ENCODE measurements at places on chromosomes 2 and 18.

- no peak for DNase-seq
Observed at GRCh38 chr2:9356261-9356660, 67.1 kb downstream of the ITGB1BP1 start.

DNA sequence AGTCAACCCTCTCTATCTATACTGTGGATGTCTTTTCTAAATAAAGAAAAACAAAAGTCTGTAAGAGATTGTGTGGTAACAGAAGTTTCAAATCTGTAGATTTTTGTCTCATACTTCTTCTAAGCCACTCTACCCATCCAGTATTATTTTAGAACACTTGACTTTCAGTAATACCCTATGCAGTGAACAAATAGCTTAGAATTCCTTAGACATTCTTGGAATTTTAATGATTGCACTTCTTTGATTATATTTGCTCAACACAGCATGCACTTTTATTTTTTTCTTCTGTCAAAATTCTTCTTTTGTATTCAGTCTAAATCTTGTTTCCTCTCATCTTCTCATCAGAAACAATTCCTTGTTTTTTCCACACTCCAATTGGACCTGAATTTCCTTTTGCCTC lies 1080.2 kb downstream of the SUCLG1 start:
- no peak for DNase-seq

GRCh38 chr2:231955758-231956472 lies 5.6 kb upstream of the DIS3L2 start:
- DNase-seq = no peak

DNA sequence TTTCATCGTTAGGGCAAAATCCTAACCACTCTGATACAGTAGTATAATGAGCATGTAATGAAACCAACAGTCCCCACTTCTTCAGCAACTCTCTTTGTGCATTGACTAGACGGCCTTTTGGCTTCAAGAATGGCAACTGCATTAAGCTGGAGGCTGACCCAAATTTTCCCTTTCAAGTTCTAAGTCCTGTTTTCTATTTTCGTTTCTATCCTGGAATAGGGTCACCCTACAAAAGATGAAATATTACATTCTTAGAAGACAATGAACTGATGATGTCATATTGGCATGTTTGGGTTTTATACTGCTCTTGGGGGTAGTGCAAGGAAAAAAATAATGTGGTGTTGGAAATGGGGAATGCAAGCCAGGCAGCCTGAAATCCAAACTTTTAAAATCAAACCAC lies 254.4 kb downstream of the ETAA1 start:
- no peak for DNase-seq

GRCh38 chr2:104888489-104889258 lies 34.8 kb downstream of the POU3F3 start:
- no peak for DNase-seq

DNA sequence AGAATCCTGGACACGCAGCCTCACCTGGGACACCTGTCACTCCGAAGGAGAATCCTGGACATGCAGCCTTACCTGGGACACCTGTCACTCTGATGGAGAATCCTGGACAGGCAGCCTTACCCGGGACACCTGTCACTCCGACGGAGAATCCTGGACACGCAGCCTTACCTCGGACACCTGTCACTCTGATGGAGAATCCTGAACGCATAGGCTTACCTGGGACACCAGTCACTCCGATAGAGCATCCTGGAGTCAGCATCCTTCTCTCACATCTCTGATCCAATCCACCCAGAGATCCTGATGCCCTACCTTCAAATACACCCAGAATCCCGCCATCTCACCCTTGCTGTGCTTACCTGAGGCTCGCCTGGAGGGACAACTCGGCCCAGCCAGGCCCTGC lies 154.9 kb downstream of the NDUFA10 start:
- no peak for DNase-seq

DNA sequence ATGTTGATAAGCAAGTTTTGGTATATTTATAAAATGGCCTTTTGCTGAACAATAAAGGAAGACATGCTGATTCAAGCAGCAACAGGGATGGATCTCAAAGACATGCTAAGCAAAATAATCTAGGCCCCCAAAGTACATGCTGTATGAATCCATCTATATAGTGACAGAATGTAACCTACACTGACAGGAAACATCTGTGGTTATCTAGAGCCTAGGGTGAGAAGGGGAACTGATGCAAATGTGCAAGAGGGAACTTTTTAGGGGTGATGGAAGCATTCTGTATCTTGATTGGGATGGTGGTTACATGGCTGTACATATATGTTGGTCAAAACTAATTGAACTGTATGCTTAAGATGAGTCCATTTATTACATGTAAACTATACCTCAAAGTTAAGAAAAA lies 24.2 kb downstream of the CNRIP1 start:
- no peak for DNase-seq

- no peak for DNase-seq
Observed at GRCh38 chr2:20125164-20125563, 73.7 kb upstream of the LAPTM4A start.

GRCh38 chr18:39435996-39436395 lies 1870.4 kb upstream of the CELF4 start:
- DNase-seq = no peak

DNA sequence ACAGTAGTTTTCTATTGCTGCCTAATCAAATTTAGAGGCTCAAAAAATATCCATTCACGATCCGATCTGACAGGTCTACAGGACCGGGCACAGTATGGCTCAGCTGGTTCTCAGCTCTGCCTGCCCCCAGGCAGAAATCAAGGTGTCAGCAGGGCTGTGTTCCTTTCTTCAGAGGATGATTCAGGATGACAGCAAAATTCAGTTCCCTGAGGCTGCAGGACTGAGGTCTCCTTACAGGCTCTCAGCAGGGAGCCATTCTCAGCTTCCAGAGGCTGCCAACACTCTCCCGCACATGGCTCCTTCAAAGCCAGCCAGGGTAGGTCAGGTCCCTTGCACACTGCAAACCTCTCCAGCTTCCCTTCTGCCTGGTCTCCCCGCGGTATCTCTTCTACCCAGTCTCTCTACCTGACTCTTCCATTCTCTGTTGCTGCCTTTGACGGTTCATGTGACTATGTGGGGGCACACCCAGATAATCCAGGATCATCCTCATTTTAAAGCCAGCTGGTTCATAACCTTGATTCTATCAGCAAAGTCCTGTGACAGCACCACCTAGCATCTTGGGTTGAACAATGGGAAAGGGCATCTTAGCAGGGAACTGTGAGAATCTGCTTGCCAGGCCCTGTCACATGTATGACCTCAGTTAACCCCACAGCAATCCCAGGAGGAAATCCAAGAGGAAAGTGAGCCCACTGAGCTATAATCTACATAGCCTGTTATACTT lies 50.4 kb downstream of the UXS1 start:
- no peak for DNase-seq

DNA sequence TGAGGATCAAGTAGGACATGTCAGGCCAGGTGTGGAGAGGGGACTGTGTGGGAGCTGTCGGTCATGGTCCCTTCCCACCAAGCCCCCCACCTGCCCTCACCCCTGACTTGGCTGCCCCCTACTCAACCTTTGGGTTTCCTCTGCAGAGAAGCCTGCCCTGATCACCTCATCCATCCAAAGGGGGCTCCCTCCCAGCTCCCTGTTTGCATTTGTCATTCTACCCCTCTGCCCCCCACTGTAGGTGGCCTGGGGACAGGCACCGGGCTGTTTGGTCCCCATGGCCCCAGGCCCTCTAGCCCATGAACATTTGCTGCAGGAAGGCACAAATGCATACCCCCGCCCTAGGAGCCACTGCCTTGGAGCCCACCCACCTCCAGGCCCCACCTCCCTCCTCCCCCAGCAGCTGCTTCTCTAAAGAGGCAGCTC lies 115.0 kb downstream of the SMAD7 start:
- DNase-seq = no peak

- no peak for DNase-seq
Observed at GRCh38 chr2:182605166-182605565, 110.9 kb upstream of the DNAJC10 start.

- no peak for DNase-seq
Observed at GRCh38 chr2:204187229-204188083, 250.9 kb downstream of the ICOS start.

- DNase-seq = no peak
Observed at GRCh38 chr2:30736461-30737325, 70.6 kb downstream of the CAPN13 start.

DNA sequence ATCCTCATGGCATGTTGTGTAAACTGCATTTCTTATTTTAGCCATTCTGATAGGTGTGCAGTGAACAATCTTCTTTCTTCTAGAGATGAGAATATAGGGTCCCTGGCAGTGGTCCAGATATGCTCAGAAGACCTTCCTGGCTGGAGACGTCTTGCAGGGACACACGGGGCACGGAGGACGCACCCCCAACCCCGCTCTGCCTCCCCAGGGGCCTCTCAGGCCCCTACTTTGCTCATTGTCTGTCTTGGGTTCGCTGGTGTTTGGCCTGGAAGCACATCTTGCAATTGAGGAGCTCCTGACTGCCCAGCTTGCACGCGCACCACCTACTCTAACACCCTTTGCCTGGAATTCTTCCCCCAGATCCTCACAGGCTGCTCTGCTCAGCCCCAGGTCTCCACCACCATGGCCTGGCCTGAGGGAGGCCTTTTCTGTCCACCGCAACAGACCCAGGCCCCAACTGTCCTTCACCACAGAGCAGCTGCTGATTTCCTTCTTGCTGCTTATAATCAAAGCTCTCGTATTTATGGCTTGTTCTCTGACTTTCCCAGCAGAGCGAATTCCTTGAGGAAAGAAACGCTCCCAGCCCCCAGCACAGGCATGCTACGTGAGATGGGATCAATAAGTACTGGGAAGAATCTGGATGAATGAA lies 295.9 kb upstream of the HDAC4 start:
- DNase-seq = no peak

GRCh38 chr2:8677646-8678592 lies 3.9 kb upstream of the ID2 start:
- no peak for DNase-seq

DNA sequence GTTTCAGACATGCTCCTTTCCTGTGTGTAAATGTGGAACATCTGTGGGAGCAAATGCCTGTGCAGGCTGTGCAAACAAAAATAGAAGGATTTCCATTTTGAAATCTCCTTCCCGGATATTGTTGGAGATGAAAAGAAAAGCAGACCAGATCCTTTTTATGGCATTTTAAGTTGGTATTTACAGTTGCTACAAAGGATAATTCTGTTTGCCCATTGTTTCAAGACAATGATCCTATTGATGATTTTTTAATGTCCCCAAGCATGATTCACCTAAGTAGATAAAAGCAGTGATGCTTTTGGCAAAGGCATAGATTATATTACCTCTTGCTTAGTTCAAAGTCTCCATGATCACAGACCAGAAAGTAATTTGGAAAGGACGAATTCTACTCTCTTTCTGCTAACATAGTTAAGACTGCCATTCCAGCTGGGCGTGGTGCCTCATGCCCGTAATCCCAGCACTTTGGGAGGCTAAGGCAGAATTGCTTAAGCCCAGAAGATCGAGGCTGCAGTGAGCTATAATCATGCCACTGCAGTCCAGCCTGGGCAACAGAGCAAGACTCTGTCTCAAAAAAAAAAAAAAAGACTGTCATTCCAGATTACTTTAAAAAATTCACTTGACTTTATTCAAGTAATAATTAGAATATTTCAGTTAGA lies 209.6 kb upstream of the SLC39A10 start:
- peak; percentile 38 for DNase-seq

GRCh38 chr2:42901076-42901640 lies 108.8 kb upstream of the HAAO start:
- no peak for DNase-seq

GRCh38 chr2:54522624-54523281 lies 66.6 kb downstream of the SPTBN1 start:
- DNase-seq = peak; percentile 70

- DNase-seq = no peak
Observed at GRCh38 chr2:56898986-56899385, 715.2 kb downstream of the CCDC85A start.

DNA sequence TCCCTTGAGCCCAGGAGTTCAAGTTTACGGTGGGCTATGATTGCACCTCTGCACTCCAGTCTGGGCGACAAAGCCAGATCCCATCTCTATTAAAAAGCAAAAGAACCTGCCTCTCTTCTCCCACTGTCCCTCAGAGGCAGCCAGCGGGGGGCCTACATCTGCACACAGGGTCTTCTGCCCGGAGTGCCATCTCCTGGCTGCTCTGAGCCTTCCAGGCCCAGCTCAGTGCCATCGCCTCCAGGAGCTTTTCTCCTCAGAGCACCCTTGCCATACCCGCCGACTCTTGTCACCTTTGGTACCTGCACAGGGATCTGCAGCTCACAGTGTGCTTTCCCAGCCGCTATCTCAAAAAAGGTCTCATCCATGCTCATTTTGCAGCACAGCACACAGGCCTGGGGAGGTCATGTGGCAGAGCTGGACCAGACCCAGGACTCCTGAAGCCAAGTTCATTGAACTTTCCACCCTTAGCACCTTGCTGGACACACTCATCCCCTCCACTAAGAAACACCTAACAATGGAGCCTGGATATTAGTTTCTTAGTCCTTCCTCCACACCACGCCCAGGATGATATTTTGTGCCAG lies 186.3 kb downstream of the HAUS1 start:
- DNase-seq = no peak

- DNase-seq = no peak
Observed at GRCh38 chr2:109256921-109257320, 127.9 kb downstream of the SH3RF3 start.

DNA sequence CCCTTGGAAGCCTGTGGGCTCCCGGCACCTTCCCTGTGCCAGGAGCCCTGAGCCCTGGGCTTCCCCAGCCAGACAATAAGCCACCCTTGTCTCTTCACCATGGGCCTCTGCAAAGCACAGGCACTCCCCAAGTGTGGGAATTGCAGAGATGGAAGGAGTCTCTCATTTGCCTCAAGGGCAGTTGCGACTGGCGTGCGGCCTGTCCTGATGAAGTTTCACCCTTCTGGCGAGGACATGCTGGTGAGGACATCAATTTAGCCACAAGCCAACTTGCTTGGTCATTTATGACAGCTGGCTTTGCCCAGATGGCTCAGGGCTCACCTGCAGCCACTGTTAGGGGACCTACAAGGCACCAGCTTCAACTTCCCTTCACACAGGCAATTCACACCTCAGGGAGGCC lies 180.2 kb downstream of the ANAPC1 start:
- no peak for DNase-seq

GRCh38 chr2:122191331-122191730 lies 435.9 kb downstream of the TSN start:
- DNase-seq = no peak

DNA sequence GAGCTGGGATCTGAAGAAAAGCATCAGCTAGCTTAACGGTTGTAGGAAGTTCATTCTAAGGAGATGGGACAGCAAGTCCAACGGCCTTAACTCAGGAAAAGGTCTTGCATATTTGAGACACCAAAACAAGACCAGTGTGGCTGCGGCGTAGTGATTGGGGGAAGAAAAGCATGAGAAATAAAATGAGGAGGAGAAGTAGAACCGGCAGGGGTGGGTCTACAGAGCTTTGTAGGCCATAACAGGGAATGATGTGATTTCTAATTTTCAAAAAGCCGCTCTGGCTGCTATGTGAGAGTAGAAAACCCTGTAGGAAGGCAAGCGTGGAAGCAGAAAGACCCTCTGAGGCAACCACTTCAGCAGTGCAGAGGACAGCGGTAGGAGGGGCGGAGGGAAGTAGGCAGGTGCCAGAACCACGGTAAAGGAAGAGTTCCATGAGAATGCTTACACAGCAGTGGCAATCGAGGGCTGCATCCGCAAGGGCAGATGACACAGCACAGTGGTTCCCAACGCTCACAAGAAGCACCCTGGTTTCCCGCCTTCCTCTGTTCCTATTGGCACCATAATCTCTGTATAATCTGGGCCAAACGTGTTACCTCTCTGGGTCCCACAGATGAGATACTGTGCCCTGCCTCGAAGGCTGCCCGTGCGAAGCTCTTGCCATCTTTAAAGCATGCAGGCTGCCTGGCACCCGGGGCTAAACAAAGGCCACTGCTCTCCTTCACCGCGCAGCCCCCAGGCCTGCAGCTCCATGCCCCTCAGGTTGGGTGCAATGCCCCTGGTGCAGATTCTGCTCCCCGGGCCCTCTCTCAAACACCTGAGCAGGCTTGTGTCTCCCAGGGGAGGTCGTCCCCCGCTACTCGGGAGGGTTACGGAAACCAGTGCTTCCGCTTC lies 795 bp downstream of the ANKRD39 start:
- DNase-seq = no peak
